Activated CD4-positive, alpha-beta T cell treated with anti-CD3 and anti-CD28 coated beads for 4 hours (primary cell): ENCODE measurements at places on chromosomes 1 and 21.

DNA sequence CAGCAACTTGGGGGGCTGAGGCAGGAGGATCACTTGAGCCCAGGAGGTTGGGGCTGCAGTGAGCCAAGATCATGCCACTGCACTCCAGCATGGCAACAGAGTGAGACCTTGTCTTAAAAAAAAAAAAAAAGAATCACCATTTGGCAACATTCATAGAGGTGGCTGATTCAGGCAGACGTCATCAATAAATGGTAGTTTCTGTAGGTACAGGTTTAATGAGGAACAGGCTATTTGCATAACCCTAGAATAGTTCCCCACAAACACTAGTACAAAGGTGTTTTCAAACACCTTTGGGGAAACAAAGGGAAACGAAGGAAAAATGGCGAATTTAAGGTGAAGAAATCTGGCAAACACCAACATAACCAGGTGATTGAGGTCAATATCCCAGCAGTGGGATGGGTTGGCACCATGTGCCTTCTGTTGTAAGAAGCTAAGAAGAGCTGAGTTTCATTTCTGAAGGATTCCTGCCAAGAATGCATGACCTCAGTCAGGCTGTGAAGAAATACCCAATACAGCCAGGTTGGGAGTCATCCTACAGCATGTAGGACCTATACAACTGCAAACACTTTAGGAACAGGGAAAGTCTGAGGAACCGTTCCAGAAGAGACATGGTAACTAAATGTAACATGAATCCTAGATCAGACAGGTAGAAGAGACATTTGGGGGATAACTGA lies 5.6 kb downstream of the LPAR3 start:
- no peak for DNase-seq

- no peak for DNase-seq
These were observed 3.7 kb upstream of the LRP8 start for GRCh38 chr1:53331446-53332185.

- no peak for DNase-seq
These were observed 35.4 kb upstream of the EIF4G3 start for GRCh38 chr1:21212126-21212525.

DNA sequence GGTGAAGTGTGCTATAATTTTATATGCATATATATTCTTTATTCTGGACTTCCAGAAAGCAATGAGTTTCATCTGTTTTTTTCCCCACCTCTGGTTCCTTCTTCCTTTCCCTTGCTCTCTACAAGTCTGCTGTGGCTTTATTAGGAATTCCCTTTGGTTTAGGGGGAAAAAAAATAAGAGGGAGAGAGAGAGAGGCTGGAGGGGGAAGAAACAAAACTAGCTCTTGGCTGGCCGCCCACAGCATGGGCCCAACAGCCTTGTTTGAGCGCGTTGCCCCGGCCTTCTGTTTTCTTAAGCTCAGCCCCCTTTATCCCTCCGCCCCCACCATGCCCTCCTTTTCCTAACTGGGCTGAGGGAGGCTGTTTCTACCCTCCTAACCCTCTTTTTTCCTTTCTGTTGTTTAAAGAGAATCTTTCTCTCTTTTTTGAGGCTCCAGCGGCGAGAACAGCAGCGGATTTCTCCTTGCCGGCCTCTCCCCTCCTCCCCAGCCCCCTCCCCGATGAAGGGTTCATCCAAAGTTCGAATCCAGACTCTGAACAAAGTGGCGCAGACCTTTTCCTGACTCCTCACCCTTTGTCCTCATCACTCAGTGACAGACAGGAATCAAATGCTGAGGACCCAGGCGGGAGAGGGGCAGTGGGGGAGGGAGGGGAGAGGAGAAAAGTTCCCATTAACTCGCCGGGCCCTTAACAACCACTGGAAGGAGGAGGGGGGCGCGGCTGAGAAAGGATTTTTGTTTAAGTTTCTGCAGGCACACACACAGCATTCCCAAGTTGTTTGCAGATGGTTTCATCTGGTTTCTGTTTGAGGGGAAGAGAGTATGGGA lies 29.7 kb downstream of the PBX1 start:
- no peak for DNase-seq

GRCh38 chr1:206036663-206037455 lies 13.2 kb upstream of the CTSE start:
- no peak for DNase-seq

DNA sequence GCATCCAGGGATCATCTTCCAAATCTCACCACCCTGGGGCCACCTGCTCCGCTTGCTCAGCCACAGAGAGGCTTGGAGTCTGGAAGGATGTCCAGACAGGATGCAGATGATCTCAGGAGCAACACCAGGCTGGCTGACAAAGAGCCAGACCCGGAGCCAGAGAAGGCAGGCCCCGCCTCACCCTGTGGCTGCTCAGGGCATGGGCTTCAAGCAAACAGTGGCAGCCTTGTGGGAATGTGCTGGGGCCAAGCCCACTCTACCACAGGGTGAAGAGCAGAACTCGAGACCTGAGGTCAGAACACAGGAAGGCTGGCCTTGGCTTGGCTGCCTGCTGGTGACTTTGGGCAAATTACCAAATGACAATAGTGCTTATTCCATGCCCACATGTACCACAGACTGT lies 45.5 kb downstream of the MRPL37 start:
- no peak for DNase-seq

DNA sequence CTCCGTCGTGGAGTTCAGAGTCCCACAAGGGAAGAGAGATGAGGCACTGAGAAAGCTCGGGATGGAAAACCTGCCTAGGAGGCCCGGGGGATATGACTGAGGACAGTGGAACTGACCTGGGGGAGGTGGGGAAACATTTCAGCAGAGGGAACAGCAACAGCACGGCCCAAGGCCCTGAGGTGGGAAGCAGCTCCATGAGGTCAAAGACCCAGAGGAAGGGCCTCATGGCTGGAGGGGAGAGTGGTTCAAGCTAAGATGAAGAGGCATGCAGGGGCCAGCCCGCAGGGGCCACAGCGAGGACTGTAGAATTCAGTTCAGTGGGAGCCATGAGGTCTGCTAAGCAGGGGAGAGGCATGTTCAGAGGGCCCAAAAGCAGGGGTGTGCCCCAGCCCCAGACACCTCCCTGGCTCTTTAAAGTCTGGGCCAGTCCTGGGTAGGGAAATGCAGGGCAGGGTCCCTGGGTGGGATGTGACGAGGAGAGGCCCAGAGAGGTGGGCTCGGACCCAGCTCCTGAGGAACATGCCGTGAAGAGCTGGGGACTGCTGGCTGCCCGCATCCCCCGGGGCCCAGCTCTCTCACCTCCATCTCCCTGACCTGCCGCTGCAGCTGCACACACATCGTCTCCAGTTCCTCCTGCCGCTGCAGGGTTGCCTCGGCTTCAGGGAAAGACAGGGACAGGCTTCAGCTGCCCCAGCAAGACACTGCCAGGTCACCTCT lies 9.9 kb downstream of the UBXN11 start:
- DNase-seq: no peak

DNA sequence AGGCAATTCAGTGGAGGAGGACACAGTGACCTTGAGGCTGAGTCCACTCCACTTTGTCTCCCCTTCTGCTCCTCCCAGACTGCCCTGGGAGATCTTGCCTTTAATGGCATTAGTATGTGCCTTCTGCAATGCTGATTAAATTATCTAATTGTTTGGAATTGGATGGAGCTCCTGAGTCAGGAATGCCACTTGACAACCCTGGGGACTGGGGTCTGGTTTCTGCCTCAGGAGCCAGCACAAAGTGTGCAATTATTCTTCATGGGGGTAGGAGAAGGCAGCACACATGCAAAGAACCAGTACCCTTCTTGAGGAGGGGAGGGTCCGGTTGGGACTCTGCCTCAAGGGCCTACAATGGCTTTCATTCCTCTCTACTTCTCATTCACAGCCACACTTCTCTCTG lies 11.9 kb upstream of the PLXNA2 start:
- DNase-seq: no peak

DNA sequence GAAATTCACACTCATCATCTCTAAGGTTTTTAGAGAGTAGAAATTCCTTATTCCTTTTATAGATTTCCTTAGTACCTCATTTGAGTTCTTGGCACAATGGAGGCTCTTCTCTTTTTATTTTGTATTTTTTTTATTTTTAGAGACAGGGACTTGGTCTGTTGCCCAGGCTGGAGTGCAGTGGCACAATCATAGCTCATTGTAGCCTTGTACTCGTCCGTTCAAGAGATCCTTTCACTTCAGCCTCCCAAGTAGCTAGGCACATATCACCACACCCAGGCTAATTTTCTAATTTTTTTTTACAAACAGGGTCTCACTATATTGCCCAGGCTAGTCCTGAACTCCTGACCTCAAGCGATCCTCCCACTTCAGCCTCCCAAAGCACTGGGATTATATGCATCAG lies 29.6 kb downstream of the RGL1 start:
- no peak for DNase-seq

DNA sequence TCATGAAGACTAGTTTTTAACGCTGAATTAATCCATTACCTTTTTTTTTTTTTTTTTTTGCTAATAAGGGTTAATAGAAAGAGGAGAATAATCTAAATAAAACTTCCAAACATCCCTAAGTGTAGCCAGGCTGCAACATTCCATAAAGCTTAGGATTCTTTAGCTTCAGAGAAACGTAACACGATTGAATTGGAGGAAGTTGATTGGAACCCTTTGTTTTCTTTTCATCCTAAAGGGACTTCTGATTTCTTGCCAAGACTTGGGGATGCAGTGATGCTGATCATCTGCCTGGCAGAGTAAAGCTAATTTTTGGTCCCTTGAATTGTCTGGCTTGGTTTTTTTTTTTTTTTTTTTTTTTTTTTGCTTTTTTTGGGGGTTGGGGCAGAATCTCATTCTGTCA lies 142.9 kb downstream of the VPS13D start:
- no peak for DNase-seq

DNA sequence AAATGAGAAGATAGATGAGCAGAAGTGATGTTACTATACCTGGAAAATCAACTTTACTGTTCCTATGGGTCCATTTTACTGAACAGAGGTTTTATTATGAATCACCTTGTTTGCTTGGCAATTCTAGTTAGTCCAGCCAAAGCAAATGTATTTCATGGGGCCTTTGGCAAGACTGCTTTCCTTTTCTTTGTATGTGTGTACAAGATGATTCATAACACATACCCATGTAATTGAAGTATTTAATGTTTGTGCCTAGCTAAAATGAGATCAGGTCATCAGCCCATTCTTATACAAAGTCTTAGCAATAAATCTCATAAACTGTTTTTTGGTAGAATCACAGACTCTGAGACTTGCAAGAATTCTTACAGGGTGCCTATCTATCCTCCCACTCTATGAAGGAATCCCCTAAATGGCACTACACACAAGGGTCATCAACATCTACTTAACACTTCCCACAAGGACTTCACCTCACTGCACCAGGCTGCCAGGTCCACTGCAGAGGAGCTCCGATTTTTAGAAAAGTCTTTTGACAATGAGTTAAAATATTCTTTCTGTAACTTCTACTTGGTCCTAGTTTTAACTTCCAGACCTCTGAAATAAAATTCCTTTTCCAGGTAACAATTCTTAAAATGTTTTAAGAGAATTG lies 58.5 kb downstream of the LPAR3 start:
- DNase-seq: no peak

- DNase-seq: no peak
These were observed 59.2 kb downstream of the TBX15 start for GRCh38 chr1:118928739-118929554.

DNA sequence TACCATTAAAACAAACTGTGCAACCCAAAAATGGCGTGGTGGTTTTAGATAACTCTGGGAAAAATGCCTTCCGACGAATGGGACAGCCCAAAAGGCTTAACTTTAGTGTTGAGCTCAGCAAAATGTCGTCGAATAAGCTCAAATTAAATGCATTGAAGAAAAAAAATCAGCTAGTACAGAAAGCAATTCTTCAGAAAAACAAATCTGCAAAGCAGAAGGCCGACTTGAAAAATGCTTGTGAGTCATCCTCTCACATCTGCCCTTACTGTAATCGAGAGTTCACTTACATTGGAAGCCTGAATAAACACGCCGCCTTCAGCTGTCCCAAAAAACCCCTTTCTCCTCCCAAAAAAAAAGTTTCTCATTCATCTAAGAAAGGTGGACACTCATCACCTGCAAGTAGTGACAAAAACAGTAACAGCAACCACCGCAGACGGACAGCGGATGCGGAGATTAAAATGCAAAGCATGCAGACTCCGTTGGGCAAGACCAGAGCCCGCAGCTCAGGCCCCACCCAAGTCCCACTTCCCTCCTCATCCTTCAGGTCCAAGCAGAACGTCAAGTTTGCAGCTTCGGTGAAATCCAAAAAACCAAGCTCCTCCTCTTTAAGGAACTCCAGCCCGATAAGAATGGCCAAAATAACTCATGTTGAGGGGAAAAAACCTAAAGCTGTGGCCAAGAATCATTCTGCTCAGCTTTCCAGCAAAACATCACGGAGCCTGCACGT lies 82.1 kb downstream of the PRDM2 start:
- DNase-seq: no peak

GRCh38 chr1:15259622-15260007 lies 12.6 kb downstream of the FHAD1 start:
- DNase-seq: no peak

DNA sequence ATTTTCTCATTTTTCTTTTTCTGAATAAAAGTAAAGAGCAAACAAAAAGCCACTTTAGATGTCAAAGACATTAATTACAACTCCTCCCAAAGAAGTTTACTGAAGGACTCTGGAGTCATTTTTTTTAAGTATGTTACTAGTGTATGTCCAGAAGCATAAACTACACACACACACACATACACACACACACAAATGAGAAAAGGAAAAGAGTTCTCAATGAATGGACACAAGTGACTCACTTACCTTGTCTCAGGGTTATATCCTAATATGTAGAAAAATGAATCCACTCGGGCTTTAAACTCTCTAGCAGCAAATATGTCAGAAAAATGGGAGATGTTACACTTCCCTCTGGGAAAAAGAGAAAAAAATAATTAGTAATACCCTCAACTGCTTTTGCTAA lies 223.1 kb downstream of the SLC45A1 start:
- DNase-seq: no peak

- DNase-seq: no peak
These were observed 103.3 kb downstream of the DIRAS3 start for GRCh38 chr1:67947114-67947513.

- no peak for DNase-seq
These were observed 24.8 kb downstream of the MARK1 start for GRCh38 chr1:220552672-220553260.

GRCh38 chr1:18654599-18654998 lies 24.0 kb downstream of the PAX7 start:
- DNase-seq: no peak

GRCh38 chr1:22239378-22239777 lies 96.5 kb upstream of the WNT4 start:
- no peak for DNase-seq

DNA sequence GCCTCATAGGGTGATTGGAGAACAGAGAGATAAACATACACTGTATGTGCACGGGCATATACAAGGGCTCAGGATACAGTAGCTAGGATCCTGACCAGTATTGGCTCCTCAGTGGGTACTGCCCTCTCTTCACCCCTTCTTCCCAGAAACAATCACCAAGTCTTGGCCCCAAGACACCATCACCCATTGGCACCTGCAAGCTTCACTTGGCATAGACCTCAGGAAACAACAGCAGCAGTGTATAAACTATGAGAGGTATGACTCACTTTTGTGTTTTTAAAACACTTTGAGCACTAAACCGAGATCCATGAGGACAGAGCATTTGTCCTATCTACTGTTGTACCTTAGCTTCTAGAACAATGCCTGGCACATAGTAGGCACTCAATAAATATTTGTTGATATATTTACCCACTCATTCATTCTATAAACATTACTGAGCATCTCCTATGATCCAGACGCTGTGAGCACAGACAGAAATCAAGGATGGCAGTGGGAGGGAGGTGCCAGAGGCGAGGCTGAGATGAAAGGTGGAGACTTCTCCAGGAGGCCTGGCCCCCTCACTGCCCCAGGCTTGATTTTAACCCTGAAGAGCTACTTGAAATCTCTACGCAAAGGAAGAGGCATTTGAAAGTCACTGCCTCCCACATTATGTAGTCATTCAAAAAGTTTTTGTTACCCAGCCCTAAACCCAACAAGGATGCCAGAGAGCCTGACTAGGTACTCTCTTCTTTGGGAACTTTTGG lies 95.2 kb downstream of the CAMK2N1 start:
- no peak for DNase-seq
